ENCODE measurements at places on chromosomes 7 and 10.

DNA sequence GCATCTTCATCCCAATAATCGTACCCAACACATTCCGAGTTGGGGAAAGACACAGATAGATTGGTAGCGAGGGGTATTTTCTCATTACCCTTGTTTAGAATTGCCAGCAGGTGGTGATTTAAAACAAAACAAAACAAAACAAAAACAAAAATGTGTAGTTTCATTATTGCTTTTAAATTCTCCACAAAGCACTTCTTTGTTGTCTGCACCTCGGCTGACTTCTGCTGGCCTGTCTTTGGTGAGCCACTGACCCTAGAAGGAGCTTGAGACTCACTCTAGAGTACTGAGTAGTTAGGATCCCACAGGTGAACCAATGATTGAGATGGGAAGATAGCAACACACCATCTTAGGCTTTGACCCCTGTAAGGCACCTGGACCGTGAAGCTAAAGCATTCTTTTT is 105.4 kb upstream of the BET1 start:
- DNase-seq = no peak

DNA sequence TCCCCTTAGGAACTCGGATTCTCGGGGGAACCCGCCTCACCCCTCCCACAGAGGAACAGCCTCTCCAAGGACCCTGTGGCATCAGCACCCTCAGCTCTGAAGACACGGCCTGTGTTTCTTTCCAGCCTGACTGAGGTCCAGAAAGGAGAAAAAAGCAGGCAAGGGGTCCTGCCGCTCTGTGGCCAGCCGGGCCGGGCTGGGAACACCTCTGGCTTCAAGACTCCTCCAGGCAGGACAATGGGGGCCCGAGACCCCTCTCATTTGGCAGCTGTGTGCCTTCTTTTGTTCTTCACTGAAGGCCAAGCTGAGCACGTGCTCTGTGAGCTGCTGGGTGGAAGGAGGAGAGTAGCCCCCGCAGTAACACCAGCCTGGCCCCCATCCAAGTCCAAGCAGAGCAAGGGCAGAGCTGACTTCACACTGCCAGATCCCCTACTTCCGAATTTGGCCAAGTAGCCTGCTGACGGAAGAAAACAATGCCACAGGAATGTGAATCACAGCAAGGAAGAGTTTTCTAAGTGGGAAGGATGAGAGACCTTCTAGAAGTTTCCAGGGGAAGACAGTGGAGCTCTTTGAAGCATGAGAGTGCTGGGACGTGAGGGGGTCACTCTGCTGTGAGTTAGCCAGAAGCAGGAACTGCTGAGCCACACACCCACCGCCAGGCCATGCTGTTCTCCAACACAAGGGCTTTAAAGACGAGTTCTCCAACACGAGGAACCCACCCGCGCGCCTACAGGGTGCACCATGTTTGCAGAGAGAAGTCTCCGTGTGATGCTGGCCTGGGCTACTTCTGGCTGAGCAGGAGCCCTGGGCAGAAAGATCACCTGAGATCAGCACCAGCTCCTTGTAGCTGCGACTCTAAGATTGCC is 3.1 kb downstream of the CNPY1 start:
- DNase-seq = no peak

DNA sequence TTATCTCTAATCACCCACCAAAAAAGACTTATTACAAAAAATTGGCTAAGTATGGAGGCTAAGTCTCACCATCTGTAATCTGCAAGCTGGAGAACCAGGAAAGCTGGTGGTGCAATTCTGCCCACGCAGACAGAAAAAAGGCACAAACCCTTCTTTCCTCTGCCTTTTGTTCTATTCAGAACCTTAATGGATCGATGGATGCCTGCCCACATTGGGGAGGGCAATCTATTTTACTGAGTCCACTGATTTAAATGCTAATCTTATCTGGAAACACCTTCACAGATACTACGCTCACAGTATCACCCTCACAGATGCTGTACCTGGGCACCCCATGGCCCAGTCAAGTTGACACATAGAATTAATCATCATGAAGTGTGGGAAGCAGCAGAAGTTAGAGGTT is 10.2 kb downstream of the IGFBP3 start:
- DNase-seq = no peak

DNA sequence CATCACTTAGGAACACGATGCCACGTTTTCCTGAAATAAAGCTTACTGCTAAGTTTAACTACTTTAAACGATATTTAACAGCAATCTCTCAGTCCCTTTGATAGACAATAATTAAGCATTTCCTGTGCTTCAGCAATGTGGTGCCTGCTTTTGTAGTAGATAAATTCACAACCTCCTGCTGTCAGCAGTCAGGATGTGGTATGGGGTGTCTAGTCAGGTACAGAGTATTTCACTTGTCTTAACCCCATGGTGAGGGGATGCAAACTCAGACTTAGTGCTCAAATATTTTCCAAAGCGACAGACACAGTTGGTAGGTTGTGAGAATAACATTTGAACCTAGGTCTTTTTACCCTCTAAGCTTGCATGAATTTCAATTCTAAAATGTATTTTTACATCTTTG is 526.2 kb upstream of the PFKP start:
- DNase-seq = no peak

GRCh38 chr7:4302203-4302905 is 379.7 kb upstream of the FOXK1 start:
- DNase-seq = no peak

DNA sequence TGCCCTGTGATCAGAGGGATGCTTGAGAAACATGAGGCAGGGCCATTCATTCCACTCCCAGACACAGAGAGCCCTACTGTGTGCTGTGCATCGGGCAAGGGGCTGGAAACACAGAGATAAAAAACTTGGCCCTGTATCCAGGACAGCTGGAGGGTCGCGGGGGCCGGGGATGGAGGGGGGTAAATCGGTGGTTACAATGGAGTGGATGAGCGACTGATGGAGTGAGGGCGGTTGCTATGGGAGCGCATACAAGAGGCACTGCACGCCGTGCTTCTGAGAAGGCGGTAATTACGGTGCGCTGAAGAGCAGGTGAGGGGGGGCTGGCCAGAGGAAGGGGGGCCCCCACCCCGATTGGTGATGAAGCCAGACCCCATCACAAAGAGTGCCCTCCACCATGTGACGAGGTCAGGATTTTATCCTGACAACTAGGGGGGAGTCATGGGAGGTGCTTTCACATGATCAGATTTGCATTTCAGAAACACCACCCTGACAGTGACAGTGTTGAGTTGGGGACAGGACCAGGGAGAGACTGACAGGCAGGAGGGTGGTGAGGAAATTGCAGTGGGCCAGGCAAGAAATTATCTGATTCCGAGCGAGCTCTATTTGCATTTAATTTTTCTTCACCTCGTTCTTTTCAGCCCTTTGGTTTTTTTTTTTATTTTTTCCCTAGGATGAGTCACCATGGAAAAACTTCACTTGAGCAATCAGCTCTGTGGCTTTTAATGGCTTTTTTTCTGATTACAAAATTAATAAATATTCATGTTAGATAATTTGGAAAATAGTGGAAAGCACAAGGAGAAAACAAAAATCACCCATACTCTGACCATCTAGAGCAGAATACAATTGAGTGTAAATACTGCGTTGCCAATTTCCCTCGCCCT is 7.8 kb downstream of the CPA5 start:
- no peak for DNase-seq

DNA sequence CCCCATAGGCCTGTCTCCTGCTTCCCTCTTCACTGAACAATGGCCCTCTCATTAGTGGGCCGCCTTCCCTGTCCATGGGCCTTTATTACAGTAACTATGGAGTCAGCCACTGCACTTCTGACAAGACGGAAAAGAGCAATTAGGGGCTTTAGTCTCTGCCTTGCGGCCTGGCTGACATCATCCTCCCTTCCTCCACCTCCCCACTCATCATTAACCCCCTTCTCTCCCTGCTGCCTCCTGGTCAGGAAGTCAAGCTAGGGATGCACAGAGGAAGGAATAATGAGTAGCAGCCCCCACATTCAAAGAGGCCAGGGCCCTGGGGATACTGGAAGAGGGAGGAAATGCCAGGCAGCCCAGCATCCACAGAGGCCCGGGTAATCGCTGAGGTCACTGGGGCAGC is 101.6 kb upstream of the PLXNA4 start:
- no peak for DNase-seq

DNA sequence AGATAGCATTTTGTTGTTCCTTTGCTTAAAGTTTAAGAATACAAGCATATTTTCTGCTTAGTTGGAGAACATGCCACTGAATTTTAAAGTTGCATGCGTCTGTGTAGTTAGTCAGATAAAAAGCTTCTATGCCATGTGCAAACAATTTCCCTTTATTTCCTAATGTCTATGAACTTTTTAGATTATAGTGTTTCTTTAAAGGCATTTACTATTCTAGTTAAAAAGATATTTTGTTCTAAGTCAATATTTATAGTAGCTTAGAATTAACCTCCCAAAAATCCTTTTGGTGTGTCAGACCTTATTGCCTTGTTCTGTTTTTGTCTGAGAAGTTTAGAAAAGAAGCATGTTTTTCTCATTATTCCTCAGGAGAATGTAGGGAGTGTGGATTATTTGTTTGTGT is 99.0 kb upstream of the GATA3 start:
- DNase-seq = no peak

DNA sequence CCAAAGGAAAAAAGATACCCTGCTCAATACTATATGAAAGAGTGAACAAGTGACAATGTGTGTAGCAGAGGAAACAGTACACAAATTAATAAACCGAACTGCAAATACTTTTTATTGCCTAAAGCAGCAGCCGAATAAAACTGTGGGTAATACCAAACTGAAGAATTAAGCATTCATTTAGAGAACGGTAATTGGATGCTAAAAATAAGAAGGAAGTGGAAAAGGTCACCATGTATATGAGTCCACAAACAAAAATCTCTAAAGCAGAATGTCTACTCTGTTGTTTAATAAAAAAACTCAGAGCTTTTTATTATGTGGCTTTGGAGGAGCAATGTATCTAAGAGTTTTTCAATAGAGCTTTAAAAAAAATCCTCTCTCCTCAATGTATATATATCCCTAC is 87.9 kb downstream of the ETV1 start:
- DNase-seq = no peak

DNA sequence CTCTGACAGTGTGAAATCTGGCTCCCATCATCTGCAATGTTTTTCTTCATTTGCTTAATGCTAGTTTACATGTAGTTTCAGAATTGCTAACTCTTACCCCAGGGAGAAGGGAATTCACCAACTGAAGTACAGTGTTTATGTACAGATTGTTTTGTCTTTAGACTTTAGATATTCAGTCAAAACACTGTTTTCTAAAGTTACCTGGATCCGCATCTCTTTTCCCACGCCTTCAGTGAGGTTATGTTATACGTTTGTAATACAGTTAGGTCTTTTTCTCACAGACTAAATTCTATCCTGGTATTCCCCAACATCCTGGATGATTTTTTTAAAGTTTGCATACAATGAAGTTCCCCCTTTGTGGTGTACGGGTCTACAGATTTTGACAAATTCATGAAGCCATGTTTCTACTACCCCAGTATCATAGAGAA is 3.2 kb upstream of the LYZL1 start:
- DNase-seq = no peak

GRCh38 chr7:7201578-7202374 is 19.4 kb downstream of the C1GALT1 start:
- DNase-seq = no peak

GRCh38 chr7:106840342-106840741 is 24.7 kb upstream of the PIK3CG start:
- DNase-seq = no peak

GRCh38 chr7:46147871-46148270 is 226.8 kb upstream of the IGFBP3 start:
- DNase-seq = no peak

DNA sequence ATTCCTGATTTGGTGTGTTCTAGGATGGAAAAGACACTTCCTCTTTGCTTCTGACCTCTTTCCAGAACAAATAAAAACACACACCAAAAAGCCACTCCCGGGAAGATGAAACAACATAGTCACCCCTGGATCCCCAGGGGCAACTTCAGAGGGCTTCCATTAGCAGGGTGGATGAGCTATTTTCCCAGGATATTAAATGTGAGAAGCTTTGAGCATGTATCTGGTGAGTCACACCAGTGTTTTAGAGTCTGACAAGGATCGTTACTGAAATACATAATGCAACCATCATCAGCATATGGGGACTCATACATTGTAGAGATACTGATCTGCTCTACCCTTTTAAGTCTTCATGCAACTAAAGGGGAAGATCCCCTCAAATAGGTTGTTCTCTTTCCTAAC is 115.5 kb upstream of the ZNF438 start:
- DNase-seq = no peak

- DNase-seq = no peak
Observed at GRCh38 chr7:110921595-110922151, 169.3 kb upstream of the LRRN3 start.

GRCh38 chr7:4204513-4205165 is 477.5 kb upstream of the FOXK1 start:
- no peak for DNase-seq

DNA sequence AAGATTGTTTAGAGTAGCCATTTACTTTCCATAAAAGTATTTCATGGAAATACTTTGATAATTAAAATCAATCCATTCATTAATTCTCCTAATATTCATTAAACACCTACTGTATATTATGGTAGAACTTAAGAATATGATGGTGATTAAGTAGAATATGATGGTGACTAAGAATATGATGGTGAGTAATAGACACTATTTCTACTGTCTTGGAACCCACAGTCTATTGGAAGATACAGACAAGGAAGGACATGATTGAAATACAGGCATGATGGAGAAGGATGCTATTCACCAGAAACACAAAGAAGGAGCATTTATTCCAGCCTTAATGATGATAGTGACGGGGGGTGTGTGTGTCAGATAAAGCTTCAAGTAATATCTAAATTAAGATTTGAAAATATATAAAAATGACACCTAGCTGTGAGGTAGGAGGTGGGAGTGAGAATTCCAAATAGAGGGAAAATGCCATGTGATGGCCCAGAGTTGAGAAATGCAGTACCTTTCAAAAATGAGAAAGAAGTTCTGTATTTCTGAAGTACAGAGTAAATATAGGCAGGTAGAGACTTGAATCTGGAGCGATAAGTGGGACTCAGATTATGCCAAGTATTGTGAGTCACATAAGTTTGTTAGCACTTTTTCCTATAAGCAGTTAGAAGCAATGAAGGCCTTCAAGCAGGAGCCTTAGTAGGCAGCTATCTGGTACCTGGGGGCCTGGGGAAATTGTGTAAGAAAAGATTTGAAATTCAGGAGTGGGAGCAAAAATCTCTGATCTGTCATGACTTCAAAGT is 12.5 kb upstream of the CDK13 start:
- DNase-seq = no peak

DNA sequence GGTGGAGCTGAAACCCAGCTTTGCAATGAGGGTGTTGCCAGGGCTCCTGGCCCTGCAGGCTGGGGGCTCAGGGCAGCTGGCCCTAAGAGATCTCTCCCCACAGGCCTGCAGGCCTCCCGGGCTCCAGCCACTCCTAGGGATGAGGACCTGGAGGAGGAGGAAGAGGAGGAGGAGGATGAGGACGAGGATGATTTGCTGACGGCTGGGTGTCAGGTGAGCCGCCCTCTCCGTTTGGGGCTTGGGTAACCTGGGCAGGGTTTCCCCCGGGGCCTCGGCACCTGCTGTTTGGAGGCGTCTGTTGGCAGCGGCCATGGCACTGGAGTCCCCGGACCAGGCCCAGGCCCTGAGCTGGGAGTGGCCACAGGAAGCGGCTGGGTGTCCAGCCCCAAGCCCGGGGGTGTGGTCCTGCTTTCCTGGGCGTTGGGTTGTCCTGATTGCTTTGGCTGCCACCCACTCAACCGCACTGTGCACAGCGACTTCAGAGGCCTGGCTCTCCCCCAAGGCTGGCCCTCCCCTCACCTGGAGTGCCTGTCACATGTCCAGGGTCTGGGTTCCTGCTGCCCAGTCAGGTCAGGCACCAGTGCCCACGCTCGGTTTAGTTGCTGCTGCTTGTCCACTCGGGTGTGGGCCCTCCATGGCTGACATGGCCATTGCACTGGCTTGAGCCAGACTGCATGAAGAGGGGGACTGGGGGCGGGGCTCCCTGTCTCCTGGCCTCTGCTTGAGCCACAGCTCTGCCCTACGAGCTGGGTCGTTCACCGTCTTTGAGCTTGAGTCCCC is 5.9 kb downstream of the ZNF316 start:
- DNase-seq = no peak
